Caudate nucleus (tissue), 63 donors: ENCODE measurements at places on chromosomes 4 and X.

GRCh38 chrX:17028356-17028755 lies 81.9 kb downstream of the REPS2 start:
- no peak for DNase-seq

- no peak for DNase-seq
Observed at GRCh38 chr4:153418558-153418957, 47.6 kb upstream of the TMEM131L start.

GRCh38 chr4:25310803-25311166 lies 1.8 kb upstream of the ZCCHC4 start:
- DNase-seq, result no peak

DNA sequence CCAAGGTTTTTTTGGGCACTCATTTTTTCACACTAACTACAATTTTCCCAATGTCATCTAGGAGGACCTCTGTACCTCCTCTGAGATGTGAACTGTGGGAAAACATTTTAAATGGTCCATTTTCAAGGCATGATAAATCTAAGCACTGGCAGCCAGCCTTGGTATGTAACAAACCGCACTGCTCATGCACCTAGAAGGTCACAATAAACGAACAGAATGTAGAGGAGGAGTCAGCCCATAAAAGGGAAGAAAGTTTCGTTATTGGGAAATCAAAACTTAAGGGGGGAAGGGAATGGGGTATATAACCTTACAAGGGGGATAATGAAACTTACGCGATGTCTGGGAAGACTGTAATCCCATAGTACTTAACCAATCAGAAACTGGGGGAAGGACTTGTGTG lies 16.4 kb downstream of the COX18 start:
- no peak for DNase-seq

DNA sequence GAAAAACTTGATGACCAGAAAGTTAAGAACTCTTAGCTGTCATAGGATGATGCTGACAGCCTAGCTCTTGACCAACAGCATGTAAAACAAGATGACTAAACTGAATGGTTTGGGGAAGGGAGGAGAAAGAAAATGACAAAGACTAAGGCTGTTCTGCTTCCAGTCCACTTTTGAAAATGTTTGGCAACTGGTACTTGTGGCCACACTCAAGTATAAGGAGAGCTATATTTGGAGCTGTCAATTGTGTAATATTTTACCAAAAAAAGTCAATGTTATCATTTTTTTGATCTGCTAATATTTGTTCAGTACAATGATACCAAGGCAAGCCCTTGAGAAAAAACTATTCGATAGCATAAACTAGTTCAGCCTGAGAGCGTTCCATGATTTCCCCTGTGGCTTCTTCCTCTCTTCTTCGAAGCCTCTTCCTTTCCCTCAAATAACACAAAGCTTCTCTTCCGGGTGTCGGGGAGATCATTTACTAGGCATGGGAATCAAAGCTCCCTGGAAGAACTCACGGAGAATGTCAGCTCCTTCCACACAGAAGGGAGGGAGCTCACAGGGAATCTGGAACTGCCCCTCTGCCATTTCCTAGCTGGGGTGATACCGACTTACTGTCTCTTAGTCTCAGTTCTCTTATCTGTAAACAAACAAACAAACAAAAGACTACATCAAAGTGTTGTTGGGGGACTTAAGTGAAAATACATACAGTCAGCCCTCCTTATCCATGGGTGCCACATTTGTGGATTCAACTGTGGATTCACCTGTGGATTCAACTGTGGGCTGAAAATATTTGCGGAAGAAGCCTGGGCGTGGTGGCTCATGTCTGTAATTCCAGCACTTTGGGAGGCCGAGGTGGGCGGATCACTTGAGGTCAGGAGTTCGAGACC lies 82.6 kb downstream of the SCD5 start:
- no peak for DNase-seq

GRCh38 chr4:168119890-168120289 lies 27.6 kb downstream of the ANXA10 start:
- no peak for DNase-seq

GRCh38 chrX:46645614-46646013 lies 72.0 kb downstream of the CHST7 start:
- no peak for DNase-seq

DNA sequence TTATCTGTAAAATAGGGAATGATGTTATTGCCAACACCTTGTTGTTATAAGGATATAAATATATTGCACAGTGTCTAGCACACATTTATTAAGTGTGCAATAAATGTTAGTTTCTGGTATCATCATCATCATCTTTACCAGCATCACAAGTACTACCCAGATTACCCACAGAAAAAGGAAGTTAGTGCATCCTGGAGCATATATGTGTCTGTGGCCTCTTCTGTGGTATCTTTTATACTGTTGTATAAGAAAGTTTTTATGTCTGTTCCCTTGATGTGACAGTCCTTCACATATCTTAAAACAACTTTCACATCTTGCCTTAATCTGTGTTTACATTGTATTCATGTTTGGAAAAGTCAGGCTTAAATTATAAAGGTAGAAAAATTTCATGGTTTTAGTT lies 10.0 kb downstream of the EXOSC9 start:
- no peak for DNase-seq

DNA sequence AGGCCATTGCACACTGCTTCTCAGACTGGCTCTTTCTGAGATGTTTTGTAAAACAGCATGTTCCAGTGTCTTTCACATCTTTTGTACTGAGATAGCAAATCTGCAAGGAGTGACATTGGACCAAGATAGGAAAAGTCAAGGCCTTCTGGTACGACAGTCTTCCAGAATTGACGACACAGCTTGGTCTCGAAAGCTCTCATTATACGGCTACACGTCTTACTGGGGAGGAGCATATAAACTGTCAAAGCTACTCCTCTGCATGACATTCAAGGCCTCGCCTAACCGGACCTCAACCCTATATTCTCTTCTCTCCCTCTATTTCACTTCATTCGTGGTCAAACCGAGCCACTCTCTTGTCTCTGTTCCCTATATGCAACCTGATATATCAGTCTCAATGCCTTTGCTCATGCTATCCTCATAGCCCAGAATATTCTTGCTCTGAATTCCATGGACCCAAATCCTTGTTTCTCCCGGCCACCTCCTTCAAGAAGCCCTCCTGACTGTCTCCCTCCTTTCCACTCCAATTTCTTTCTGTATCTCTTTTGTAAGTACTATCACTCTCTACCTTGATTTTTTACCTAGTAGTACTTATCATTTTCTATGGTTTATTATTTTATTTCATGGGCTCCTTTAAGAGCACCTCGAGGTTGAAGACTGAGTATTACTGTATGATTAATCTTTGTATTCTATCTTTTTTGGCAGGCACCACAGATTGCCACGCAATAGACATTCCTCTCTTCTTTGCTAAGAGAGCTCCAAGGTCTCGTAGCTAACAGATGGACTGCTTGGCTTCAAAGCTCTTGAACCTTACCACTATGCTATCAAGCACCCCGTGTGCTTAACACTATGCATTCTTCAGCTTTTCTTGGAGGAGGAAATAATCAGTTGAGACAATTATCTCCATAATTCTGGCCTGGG lies 35.1 kb downstream of the RBM47 start:
- DNase-seq, result no peak

- no peak for DNase-seq
Observed at GRCh38 chr4:120971884-120972283, 49.4 kb upstream of the PRDM5 start.

GRCh38 chr4:37964734-37965457 lies 4.7 kb downstream of the PTTG2 start:
- no peak for DNase-seq

- no peak for DNase-seq
Observed at GRCh38 chr4:129111919-129112318, 16.0 kb downstream of the C4orf33 start.

DNA sequence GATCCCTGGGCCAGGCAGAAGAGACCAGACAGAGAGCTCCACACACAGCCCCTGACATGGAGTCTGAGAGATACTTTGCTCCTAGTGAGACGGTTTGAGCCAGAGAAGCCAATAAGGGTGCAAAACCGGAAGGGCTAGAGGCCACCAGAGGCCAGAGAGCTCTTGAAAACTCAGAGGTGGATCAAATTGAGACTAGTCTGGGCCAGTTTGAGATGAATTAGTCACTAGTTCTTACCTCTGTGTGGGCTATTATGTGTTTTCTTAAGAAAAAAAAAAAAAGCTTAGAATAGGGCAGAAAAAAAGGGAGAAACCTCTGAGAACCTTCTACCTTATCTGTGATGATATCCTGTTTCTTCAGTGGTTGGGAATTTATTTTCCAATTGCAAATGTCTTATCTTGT lies 110.4 kb upstream of the EDNRA start:
- DNase-seq, result no peak

GRCh38 chrX:107025545-107025944 lies 25.5 kb upstream of the MORC4 start:
- no peak for DNase-seq

- no peak for DNase-seq
Observed at GRCh38 chrX:69357317-69357716, 146.8 kb upstream of the NALF2 start.

DNA sequence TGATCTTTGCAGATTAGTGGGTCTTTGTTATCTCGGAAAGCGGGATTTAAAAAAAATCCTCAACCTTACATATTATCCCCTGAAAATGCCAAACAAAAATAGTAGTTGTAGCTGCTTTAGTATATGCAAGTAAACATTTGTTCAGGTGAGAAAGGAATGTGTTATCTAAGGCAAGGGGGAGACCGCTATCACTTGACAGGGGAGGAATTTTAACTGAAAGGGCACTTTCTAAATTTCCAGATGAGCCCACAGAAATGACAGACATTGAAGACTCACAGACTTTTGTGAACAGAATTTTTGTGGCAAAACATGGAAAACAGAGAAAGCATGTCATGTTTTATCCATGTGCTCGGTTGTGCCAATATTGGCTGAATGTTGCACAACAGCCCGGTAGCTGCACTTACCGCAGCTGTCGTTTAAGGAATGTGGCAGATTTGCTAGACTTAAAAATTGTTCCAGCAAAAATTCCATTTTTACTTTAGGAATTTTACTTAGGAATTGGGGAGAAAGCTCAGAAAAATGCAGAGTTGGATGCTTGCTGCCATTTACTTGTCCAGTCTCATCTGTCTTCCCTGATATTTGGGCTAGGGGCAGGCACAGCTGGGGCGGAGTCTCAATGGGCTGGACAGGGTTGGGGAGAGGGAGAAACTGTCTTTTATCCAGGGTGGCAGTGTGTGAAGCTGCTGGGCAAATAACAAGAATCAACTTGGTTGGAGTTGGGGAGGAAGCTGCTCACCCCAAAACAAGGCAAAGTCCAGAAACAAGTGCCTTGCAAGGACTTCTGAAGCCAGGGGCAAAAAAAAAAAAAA lies 94.6 kb upstream of the RPS6KA3 start:
- DNase-seq, result no peak

GRCh38 chrX:73289039-73289438 lies 74.4 kb upstream of the NAP1L2 start:
- DNase-seq, result no peak

- peak; percentile 56 for DNase-seq
Observed at GRCh38 chr4:99405433-99406115, 29.6 kb downstream of the ADH7 start.

GRCh38 chrX:13147733-13148132 lies 103.3 kb upstream of the FAM9C start:
- DNase-seq, result no peak

DNA sequence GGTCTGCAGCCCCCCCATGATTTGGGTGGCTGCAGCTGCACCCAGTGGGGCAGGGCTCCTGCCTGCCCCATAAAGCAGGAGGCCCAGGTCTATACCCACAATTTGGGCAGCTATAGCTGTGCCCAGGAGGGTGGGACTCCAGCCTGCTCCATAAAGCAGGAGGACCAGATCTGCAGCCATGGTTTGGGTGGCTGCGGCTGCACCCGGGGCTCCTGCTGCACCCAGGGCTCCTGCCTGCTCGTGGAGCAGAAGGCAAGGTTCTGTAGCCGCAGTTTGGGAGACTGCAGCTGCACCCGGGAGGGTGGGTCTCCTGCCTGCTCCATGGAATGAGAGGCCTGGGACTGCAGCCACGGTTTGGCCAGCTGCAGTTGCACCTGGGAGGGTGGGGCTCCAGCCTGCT lies 81.1 kb downstream of the ATRX start:
- DNase-seq, result no peak

DNA sequence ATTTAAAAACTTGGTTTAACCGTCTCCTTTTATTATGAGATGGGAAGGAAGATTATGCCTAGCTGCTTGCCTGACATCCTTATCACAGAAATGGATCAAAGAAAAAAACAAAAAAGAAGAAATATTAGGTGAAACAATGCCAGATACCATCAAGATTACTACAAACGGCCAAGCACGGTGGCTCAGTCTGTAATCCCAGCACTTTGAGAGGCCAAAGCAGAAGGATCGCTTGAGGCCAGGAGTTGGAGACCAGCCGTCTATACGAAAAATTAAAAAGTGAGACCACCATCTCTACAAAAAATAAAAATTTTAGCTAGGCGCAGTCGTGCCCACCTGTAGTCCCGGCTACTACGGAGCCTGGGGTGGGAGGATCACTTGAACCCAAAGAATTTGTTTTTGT lies 2.3 kb downstream of the FRYL start:
- DNase-seq, result no peak

DNA sequence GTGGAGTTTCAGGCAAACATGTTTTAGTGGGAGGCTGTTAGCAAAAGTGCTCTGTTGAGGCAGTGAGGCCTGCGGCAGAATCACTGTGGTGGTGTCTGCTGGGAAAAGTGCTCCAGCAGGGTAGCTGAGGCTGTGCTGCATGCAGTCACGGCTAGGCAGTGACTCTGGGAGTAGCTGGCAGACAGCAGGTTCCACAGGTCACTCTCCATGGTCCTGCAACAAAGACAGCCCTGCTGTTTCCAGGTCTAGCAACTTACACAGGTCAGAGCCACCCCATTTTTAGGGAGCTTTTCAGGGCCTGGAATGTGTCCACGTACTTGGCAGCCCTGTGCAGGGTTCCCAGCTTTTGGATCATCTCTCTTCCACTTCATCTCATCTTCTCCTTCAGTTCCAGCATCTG lies 184.3 kb downstream of the NAA11 start:
- DNase-seq, result no peak

DNA sequence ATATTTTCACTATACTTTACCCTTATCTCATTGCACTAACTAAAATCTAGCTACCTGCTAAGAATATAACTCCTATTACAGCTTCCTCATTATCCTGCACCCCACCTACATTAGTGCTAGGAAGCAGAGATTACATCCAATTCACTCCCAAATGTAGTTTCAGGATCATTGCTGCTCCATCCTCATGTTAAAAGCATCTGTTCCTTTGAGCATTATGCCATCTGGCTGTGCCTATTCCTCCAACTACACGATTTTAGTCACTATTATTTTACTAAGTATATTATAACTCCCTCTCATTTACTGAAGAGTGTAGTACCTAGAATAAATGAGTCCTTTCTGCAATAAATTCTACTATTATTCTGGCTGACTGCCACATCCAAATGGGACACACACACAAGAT lies 1586.9 kb downstream of the TECRL start:
- no peak for DNase-seq

GRCh38 chr4:59258002-59258401 lies 1942.1 kb upstream of the ADGRL3 start:
- no peak for DNase-seq

GRCh38 chr4:20119141-20119540 lies 132.6 kb upstream of the SLIT2 start:
- no peak for DNase-seq

- DNase-seq, result no peak
Observed at GRCh38 chr4:11628093-11628725, 199.5 kb upstream of the HS3ST1 start.

- DNase-seq, result no peak
Observed at GRCh38 chrX:65601126-65601525, 66.3 kb upstream of the MSN start.
